ENCODE measurements at places on chromosomes 16 and 17. TPM values are rescaled to one million over a fixed set of nuclear protein-coding genes. Genes with fewer than 3 reads are reported as not detected.
A peak's percentile ranks its signal among the peaks of the same experiment; 100 is the strongest.

G6PC3 gene
- total RNA-seq, result 44.0 TPM

ODAD4 gene
- total RNA-seq, result 1.7 TPM

YBX2 gene
- 0.25 TPM for total RNA-seq

- H3K36me3 ChIP-seq, result no peaks in the 10 kb centered on the region
- H3K27me3 ChIP-seq, result no peaks in the 10 kb centered on the region
- H3K27ac ChIP-seq, result no peak overlapping the region
These were observed 169.4 kb downstream of the IRX5 start for GRCh38 chr16:55100100-55100499.

DNA sequence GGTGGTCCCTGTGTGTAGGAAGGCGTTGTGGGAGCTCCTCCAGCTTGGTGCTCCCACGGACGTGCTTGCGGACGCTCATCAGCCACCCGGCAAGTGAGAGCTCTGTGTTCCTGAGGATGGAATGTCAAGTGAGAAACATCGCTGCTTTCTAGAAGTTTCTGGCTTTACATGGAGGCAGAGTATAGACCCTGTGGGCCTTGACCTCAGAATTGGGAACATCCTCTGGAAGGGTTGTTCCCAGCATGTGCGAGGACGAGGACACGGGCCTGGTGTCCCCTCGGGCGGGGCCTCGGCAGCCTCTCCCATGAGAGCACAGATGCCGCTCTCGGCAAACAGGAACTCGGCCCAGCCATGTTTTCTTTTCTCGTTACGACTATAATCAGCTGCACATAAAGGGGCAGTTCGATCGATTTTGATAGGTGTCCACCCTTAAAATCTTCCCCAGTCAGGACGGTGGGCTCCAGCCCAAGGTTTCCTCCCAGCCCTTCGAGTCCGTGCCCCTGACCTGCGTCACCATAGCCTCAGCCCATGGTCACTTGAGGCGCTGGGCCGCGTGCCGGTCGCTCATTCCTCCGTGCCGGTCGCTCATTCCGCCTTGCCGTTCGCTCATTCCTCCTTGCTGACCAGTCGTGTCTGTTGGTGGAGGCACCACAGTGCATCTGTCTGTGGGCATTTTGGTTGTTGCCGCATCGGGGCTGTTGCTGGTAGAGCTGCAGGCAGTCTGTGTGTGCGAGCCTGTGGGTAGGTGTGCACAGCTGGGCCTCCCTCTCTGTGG lies 91.3 kb upstream of the ZNF750 start:
- no peaks in the 10 kb centered on the region for H3K4me1 ChIP-seq
- H3K36me3 ChIP-seq, result no peaks in the 10 kb centered on the region
- H3K4me3 ChIP-seq, result no peak overlapping the region
- peak overlapping the region; percentile 54 for H3K27ac ChIP-seq
- no peak for DNase-seq
- H3K27me3 ChIP-seq, result no peaks in the 10 kb centered on the region

DNA sequence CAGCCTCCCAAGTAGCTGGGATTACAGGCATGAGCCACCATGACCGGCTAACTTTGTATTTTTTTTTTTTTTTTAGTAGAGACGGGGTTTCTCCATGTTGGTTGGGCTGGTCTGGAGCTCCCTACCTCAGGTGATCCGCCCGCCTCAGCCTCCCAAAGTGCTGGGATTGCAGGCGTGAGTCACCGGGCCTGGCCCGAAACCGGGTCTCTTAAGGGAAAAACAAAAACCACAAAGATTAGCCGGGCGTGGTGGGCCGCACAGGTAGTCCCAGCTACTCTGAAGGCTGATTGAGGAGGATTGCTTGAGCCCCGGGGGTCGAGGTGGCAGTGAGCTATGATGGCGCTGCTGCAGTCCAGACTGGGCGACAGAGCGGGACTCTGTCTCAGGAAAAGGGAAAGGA lies 19.9 kb upstream of the RBL2 start:
- peaks cover 11% of the 10 kb centered on the region for H3K4me1 ChIP-seq
- H3K27me3 ChIP-seq, result no peaks in the 10 kb centered on the region
- H3K36me3 ChIP-seq, result no peaks in the 10 kb centered on the region
- no peak for DNase-seq

- H3K27ac ChIP-seq, result no peak overlapping the region
- H3K36me3 ChIP-seq, result no peaks in the 10 kb centered on the region
- no peak overlapping the region for H3K4me3 ChIP-seq
- H3K27me3 ChIP-seq, result no peaks in the 10 kb centered on the region
These were observed 12.4 kb downstream of the UBALD1 start for GRCh38 chr16:4602331-4602730.
